Right ventricle myocardium superior (tissue), 1 donor: ENCODE measurements at places on chromosomes 5 and 9. TPM values are rescaled to one million over a fixed set of nuclear protein-coding genes. Genes with fewer than 3 reads are reported as not detected.

The PDE8B gene
- 0.62 TPM for total RNA-seq

The YTHDC2 gene
- total RNA-seq, result 12.9 TPM

The CARD6 gene
- 5.3 TPM for total RNA-seq

The SHOC1 gene
- total RNA-seq, result not detected

The ADAMTSL1 gene
- total RNA-seq, result 0.56 TPM

The ACTBL2 gene
- total RNA-seq, result not detected

The FYB1 gene
- total RNA-seq, result 4.2 TPM

The RNF183 gene
- not detected for total RNA-seq

The ANKRD31 gene
- 0.08 TPM for total RNA-seq

The ELOVL7 gene
- total RNA-seq, result 0.73 TPM

The NUTM2F gene
- not detected for total RNA-seq

The RBM18 gene
- 37.3 TPM for total RNA-seq

The ANKDD1B gene
- not detected for total RNA-seq

The F12 gene
- total RNA-seq, result not detected

The EMB gene
- total RNA-seq, result 15.9 TPM

The HTR4 gene
- total RNA-seq, result 0.22 TPM

The C9orf153 gene
- 0.22 TPM for total RNA-seq

The ALDOB gene
- 0.56 TPM for total RNA-seq

The BTNL9 gene
- 38.9 TPM for total RNA-seq

The SEMA5A gene
- total RNA-seq, result 27.1 TPM

The N4BP3 gene
- 2.7 TPM for total RNA-seq

The EPB41L4A gene
- total RNA-seq, result 20.5 TPM

The SPATA31E1 gene
- total RNA-seq, result not detected

The GPR107 gene
- 20.4 TPM for total RNA-seq

The SLC25A2 gene
- total RNA-seq, result 0.16 TPM

The ETF1 gene
- 80.9 TPM for total RNA-seq

The NANS gene
- total RNA-seq, result 33.4 TPM

The FOXI1 gene
- total RNA-seq, result not detected

The NAIF1 gene
- 4.5 TPM for total RNA-seq

The NOXA1 gene
- total RNA-seq, result 1.7 TPM

The KCNT1 gene
- total RNA-seq, result 3.9 TPM

The ACER2 gene
- 3.4 TPM for total RNA-seq
